ENCODE measurements at places on chromosomes 16 and 17.

- no peak for DNase-seq
Observed at GRCh38 chr16:68873635-68874471, 30.5 kb downstream of the TANGO6 start.

- DNase-seq, result peak; percentile 23
Observed at GRCh38 chr16:50719401-50720337, 22.2 kb upstream of the CYLD start.

GRCh38 chr17:14337596-14338079 lies 36.8 kb downstream of the HS3ST3B1 start:
- no peak for DNase-seq

GRCh38 chr17:77831474-77832179 lies 126.9 kb upstream of the TNRC6C start:
- DNase-seq, result no peak

DNA sequence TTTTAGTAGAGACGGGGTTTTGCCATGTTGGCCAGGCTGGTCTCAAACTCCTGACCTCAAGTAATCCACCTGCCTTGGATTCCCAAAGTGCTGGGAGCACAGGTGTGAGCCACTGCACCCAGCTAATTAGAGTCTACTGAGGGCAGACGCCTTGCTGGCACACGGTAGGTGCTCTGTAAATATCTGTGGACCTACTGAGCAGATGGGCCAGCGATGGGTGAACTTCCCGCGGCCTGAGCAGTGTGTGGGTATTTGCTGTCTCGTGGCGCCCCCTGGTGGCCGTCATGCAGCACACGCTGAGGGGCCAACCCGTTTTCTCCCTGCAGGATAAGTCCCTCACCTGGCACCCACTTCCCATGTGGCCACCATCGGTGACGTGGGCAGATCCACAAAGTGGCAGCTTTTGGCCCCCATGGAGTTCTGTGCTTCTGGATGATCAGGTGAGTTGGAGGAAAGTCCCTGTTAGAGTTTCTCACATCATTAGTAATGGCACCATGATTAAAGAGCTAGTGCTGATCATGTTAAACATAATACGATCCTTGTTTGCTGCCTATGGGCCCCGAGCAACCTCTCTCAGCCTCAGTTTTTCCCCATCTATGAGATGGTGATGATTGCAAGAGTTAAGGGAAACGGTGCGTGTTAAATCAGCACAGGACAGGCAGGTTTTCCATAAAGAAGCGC lies 40.7 kb downstream of the ZDHHC7 start:
- peak; percentile 40 for DNase-seq

- no peak for DNase-seq
Observed at GRCh38 chr16:54632322-54633220, 298.1 kb upstream of the IRX5 start.

- DNase-seq, result no peak
Observed at GRCh38 chr16:82699711-82700495, 73.1 kb downstream of the CDH13 start.

GRCh38 chr17:5365831-5366230 lies 53.6 kb downstream of the NUP88 start:
- DNase-seq, result no peak

DNA sequence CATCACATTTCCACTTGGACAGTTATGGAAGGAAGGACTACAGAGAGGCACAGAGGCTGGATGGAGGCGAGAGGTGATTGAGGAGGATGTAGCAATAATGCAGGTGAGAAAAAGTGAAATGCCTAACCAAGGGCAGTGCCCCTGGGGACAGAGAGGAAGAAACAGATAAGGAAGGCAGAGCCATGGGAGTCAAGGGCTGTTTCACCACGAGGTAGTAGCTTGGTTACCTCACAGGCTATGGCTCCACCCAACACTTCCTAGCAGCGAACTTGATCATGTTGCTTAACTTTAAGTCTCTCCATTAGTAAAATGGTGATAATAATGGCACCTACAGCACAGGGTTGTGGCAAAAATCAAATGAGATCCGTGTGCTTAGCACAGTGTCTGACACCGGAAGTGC lies 83.9 kb downstream of the YPEL2 start:
- no peak for DNase-seq

- no peak for DNase-seq
Observed at GRCh38 chr16:27492588-27492979, 57.1 kb downstream of the GTF3C1 start.

DNA sequence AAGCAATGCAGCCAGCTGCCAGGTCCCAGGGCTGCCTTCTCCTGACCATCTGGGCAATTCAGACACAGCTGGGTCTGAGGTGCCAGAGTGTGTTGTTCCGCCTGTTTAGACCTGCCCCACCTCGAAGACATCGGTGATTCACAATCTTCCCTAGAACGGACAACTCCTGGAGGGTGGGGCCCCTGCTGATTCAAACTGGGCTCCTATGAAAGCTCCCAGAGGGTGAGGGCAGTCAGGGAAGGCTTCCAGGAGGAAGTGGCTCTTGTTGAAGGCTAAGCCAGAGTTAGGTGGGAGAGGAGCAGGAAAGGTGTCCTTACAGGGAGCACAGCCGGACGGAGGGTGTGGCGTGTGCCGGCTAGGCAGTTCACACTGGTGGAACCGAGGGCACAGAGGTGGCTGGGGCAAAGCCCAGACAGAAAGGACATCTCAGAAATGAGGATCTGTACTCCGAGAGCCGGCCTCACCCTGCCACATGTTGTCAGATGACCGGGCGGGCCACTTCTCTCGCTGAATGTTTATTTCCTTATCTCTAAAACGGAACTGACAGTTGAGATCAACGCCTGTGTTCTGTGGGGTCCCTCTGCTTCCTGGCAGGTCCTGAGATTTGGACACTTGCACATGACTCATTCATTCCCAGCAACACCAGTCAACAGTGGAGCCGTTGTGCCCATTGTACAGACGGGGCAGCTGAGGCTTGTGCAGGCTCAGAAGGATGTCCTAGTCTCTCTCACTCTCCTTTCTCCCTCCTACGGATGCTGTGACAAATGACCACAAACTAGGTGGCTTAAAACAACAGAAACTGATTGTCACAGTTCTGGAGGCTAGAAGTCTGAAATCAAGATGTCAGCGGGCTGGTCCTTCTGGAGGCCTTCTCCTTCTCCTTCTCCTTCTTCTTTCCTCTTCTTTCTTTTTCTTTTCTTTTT lies 26.9 kb upstream of the LITAF start:
- DNase-seq, result no peak

DNA sequence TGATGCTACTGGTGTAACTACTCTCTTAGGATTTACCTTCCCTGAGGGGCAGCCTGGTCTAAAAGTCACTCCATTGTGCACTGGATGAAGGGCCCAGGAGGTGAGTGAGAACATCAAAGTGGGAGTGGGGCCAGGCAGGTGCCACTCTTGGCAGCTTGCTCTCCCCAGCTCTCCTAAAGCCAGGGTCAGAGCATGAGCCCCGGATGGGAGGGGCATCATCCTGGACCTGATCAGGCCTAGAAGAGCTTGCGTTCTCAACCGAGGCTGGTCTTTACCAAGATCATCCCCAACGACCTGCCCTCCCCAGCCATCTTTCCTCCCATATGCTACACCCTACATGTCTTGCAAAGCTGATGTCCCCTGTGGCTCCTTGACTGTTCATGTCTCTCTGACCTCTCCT lies 87.1 kb downstream of the AIPL1 start:
- DNase-seq, result no peak

GRCh38 chr17:29615492-29616299 lies 7.0 kb downstream of the CORO6 start:
- DNase-seq, result no peak

DNA sequence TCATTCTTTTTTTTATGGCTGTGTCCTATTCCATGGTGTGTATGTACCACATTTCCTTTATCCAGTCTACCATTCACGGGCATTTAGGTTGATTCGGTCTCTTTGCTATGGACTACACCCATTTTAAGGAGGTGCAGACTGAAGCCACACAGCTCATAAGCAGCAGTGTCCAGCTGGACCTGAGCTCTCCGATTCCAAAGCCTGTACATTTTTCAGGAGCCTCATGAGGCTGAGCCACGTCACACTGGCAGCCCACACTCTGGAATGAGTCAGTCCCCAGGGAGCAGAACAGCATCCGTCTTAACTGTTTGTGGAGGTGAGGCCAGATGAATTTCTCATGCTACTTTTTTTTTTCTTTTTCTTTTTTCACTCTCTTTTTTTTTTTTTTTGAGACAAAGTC lies 116.1 kb downstream of the C16orf95 start:
- no peak for DNase-seq

DNA sequence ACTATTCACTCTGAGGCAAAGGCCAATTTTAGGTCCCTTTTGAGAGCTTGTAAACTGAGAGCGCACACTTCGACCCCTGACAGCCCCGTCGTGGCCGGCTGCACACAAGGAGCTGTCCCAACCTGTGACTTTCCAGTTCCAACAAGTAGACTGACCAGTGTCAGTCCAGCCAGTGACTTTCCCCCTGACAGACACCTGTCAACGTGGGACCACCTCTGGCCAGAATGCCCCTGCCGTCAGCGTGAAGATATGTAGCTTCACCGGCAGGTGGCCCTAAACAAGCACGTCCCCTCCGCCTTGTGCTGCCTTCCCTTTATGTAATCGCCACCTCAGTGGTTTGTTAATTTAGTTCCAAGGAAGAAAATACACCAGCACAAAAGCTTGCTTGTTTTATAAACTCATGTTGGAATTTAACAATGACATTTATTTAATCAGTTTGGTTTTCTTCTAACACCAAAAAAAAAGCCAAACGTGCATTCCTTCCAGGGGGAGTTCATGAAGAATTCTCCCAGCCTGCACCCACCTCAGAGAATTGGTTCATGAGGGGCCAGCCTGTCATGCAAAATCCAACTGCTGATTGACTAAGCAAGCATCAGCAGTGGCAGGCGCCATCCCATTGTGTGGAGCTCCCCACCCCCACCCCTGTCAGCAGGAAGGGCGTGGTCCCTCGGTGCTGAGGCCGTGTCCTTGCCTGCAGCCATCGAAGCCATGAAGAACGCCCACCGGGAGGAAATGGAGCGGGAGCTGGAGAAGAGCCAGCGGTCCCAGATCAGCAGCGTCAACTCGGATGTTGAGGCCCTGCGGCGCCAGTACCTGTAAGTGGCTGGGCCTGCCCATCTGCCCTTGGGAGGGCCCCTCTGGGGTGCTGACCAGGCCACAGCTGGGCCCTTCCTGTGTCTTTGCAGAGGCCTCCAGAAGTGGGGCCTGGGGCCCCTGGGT lies 33.9 kb downstream of the PLD6 start:
- no peak for DNase-seq

DNA sequence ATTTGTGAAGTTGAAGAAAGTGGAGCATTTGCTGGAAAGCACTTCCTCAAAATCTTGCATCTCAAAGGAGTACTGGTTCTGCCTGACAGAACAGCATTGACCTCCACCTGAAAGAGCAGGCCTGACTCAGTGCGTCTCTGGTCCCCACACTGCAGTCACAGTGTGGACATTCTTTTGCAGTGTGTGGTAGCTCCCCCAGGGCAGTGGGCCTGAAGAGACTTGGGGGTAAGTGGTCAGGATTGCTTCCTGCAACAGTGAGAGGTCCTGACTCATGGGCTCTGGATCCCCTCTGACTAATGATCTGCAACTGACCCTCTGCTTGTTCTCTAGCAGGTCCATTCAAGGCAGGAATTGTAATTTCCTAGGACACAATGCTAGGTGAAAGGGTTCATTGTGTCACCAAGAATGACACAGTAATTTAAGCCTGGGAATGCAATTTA lies 204.9 kb upstream of the KCNJ16 start:
- no peak for DNase-seq

GRCh38 chr17:74812109-74813009 lies 36.2 kb upstream of the NAT9 start:
- DNase-seq, result no peak

DNA sequence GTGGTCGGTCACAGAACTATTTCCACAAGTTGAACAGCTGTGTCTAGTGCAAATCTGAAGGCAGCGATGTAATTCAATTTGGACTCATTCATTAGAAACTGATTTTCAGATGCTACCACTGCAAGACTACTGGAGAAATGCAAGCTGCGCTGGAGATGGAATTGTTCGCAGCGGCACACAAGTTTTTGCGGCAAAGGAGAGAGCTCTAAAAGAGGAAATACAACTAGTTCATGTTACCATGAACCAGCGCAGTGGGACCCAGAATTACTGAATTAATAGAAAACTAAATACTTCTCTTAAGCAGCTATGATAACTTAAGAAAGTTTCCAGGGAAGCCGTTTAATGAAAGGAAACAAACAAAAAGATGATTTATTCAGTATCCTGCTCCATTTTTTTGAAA lies 1.9 kb downstream of the CREBBP start:
- DNase-seq, result no peak

Measured in iPS DF 19.7 (cell line).